ENCODE measurements at places on chromosomes 7 and 10.

GRCh38 chr7:157022681-157023588 lies 12.5 kb upstream of the MNX1 start:
- no peak for DNase-seq

GRCh38 chr10:14560274-14560673 lies 214.4 kb downstream of the FAM107B start:
- DNase-seq: peak; percentile 90

DNA sequence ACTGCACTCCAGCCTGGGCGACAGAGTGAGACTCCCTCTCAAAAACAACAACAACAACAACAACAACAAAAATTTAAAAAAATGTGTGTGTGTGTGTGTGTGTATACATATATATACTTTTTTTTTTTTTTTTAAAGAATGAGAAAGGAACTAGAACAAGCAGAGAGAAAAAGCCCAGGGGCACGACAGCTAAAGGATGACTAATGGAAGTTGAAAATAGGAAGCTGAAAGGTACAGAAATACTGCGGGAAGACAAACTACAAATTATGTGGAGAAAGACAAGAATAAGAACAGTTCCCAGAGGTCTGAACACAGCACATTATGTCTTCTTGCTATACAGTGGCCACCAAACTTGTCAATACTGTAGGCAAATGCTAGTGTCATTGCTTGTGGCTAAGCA lies 141.9 kb upstream of the PRSS1 start:
- no peak for DNase-seq

- DNase-seq: no peak
Observed at GRCh38 chr7:94029976-94030375, 25.8 kb upstream of the BET1 start.

GRCh38 chr10:33386926-33387325 lies 52.5 kb upstream of the NRP1 start:
- DNase-seq: no peak

- no peak for DNase-seq
Observed at GRCh38 chr7:877312-878232, 1.2 kb downstream of the GET4 start.

- no peak for DNase-seq
Observed at GRCh38 chr10:62396864-62397263, 22.7 kb downstream of the ZNF365 start.

GRCh38 chr7:17516771-17517170 lies 218.3 kb downstream of the AHR start:
- DNase-seq: no peak

- no peak for DNase-seq
Observed at GRCh38 chr10:14736043-14736442, 38.7 kb downstream of the FAM107B start.

DNA sequence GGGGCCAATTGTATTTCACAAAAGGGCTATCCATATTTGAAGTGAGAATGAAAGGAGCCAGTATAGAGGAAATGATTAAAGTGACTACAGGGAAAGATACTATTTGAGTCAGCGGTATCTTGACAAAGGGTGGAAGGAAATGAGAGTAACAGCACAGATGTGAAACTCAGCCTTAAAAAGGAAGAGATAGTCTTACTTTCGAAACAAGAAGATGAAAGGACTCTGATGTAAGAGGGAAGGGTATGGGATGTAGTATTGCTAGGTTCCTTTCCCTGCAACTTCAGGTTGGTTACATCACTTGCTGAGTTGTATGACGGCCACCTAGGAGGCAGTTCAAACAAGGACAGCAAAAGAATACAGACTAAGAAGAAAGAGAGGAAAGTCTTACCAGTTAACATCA lies 13.7 kb downstream of the CISD1 start:
- DNase-seq: no peak

All from natural killer cell treated with Interleukin-12 subunit alpha and Interleukin-12 subunit beta and Interleukin-15 and Interleukin-18, amount 100 ng/mL, for 72 hours (primary cell).